H54 (cell line): ENCODE measurements at places on chromosomes 3 and 15.
A peak's percentile ranks its signal among the peaks of the same experiment; 100 is the strongest.

- DNase-seq = no peak
These were observed 147.8 kb downstream of the LEKR1 start for GRCh38 chr3:156973954-156974353.

DNA sequence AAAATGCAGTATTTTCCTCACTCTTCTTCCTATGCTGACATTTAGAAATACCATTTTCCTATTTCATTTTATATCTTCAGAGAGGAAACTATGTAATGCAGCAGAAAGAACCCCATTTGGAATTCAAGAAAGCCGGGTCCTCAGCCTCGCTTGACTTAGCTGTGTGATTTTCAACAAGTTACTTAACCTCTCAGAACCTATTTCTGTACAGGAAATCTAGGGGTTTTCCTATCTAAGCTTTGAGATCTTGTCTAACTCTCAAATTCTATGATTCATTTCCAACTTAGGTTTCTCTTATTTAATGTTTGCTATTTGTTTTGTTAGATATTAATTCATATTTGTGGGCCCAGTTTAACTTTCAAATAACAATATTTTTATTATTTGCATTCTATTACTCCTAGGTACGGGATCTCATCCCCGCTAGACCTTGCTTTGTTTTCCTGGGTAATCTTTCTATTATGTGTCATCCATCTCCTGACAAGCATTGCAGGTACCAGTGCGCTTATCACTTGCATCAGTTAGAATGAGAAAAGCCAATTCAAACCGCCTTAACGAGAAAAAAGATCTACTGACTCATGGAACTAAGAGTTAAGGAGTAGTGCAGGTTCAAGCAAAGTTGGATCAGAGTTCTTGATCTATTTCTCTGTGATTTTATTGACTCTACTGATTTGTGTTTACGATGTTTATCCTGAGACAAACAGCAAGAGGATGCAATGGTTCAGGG lies 70.6 kb upstream of the BHLHE40 start:
- no peak for DNase-seq

GRCh38 chr3:171172070-171172469 lies 145.6 kb upstream of the SLC2A2 start:
- no peak for DNase-seq

DNA sequence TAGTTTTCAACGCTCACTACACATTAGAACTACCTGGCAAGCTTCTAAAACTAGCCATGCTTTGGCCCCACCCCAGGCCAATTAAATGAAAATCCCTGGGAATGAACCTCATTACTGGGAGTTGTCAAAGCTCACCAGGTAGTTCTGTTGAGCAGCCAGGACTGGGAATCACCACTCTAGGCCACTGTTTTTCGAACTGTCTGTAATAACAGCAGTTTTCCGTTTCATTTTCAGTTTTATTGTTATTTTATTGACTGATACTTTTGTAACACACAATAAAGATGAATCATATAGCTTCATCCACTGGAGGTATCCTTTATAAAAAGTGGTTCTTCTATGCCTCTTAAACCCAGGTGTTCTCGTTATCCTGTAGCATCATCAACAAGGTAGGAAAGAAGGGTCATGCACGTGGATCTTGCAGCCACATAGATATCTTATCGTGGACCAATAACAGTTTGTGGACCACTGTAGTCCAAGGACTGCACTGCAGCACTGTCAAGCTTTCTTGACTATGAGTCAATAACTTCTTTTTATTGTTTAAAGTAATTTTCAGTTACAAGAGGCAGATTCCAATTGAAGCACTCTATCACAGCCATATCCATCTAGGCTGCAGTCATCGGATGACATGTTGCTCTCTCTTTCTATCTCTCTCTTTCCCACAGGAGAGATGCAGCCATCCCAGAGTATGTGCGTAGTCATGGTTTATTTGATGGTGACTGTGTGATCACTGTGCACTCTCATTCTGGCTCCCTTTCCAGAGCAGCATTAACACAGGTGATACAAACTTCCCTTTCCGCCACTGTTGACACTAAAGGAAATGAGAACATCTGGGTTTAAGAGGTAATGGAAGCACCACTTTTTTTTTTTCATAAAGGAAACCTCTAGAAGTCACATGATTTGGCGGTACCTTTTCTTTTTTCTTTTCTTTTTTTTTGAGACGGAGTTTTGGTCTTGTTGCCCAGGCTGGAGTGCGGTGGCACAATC lies 39.0 kb upstream of the BLM start:
- DNase-seq = no peak

GRCh38 chr3:33732394-33732793 lies 14.3 kb upstream of the CLASP2 start:
- no peak for DNase-seq

- no peak for DNase-seq
These were observed 253.1 kb downstream of the CGGBP1 start for GRCh38 chr3:87805670-87806069.

DNA sequence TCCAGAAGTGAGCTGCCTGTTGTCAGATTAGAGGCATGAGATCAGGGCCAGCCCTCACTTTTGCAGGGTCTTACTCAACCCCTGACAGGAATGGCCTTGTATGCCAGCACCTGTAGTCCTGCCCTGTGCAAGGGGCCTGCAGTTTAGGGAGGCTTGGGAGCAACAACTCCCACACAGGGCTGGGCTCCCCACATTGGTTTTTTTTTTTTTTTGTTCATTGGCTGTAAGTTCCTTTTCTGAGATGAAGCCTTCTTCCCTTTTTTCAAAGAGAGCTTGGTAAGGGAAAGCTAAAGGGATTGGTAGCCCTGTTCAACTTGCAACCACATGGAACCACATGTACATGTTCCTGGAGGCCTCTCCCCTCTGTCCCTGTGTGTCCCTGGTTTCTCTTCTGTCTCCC lies 46.4 kb downstream of the TNFAIP8L3 start:
- no peak for DNase-seq

- no peak for DNase-seq
These were observed 61.6 kb downstream of the RBM6 start for GRCh38 chr3:50001511-50001910.

DNA sequence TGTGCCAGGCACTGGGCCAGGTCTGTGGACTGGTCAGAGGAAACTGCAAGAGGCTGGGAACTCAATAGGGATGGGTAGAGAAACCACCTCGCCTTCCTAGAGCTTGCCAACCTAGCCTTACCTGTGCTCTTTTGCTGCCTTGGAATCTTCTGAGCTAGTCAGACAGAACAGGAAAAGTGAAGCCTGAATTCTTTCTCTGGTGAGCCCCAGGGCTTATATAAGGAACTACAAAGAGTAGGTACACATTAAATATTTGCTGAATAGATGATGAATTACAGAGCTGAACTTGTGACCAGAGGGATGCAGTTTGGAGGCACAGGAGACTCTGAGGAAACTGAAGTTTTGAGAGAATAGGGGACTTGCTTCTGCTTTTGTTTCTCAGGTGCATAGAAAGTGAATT lies 15.6 kb upstream of the FBXW12 start:
- DNase-seq = no peak

GRCh38 chr3:45082142-45082538 lies 56.0 kb downstream of the CLEC3B start:
- DNase-seq = no peak

DNA sequence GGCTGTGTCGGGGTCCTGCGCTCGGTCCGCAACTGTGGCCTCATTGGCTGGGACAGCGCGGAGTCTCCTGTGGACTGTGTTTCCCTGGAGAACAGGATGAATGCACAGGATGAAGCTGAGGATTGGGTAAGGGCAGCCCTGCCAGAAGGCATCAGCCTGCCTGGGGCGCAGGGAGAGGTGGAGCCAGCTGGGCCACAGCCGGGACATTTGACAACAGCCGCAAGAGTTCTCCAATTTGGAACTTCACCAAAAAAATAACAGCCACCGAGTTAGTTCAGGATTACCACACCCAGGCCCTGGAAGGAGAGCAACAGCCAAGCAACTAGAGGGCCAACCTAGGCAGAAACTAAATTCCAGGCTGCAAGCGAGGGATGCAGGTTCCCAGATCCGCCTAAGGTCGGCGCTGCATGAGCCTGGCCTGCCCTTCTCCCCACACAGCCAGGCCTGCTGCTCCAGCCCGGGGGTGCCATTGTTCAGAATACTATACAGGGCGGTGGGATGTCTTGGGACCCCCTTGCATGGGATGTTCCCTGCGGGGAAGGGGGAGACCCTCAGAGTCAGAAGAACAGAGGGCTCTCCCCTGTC lies 229.3 kb downstream of the OCA2 start:
- DNase-seq = no peak

- DNase-seq = no peak
These were observed 10.6 kb upstream of the SFMBT1 start for GRCh38 chr3:53056442-53056841.

DNA sequence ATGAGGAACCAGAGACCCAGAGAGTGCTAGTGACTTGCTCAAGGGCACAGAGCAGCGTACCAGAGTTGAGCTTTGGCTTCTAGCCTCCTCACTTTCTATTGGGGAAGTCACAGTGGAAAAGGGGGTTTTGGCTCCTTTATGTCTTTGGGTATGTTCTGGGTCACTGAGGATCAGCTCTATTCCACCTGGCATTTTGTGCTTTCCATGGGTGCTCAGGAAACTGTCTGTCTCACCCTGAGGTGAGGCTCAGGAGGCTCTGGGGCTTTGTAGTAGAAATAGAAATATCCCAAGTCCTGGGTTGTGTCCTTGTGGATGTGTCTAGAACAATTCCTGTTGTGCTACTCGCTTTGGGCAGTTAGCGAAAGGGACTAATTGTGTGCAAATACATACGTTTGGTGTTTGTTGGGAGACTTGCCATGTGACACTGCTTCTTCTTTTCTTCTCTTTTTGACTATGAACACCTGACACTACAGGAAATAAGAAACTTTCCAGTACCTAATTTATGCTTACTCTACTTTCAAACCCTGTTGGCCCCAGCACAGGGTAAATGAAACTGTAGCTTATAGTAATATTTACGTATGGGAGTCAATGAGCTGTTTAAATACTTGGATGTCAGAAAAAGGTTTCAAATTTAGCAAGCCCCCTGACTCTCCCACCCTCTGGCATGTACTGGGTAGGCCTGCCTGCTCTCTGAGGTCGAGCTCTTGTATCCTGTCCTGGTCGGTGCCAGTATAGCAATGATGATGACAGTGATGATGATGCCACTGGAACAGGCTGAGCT lies 35.6 kb downstream of the SMAD3 start:
- no peak for DNase-seq

GRCh38 chr3:74691946-74692345 lies 77.5 kb upstream of the CNTN3 start:
- no peak for DNase-seq

DNA sequence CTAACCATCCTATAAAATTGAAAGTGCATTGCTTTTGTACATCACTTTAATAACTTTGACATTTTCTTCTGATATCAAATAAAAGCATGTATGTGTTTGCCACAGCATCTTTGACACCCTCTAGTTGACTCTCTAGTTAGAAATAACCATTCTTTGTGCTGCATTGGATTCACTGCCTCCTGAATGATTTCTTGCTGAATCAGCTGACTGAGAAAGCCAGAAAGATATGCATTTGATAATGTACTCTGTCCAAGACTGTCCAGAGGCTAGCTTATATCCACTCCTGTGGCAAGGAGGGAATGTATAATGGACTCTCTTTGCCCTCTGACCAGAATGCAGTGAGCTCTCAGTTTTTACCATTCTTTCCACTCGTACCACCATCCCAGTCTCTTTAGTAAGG lies 6.2 kb downstream of the RAB11A start:
- DNase-seq = no peak

GRCh38 chr15:75947092-75947491 lies 43.4 kb downstream of the FBXO22 start:
- DNase-seq = peak; percentile 7

GRCh38 chr3:193040836-193041672 lies 123.4 kb upstream of the MB21D2 start:
- DNase-seq = no peak
